ENCODE measurements at places on chromosomes 16 and 17.

DNA sequence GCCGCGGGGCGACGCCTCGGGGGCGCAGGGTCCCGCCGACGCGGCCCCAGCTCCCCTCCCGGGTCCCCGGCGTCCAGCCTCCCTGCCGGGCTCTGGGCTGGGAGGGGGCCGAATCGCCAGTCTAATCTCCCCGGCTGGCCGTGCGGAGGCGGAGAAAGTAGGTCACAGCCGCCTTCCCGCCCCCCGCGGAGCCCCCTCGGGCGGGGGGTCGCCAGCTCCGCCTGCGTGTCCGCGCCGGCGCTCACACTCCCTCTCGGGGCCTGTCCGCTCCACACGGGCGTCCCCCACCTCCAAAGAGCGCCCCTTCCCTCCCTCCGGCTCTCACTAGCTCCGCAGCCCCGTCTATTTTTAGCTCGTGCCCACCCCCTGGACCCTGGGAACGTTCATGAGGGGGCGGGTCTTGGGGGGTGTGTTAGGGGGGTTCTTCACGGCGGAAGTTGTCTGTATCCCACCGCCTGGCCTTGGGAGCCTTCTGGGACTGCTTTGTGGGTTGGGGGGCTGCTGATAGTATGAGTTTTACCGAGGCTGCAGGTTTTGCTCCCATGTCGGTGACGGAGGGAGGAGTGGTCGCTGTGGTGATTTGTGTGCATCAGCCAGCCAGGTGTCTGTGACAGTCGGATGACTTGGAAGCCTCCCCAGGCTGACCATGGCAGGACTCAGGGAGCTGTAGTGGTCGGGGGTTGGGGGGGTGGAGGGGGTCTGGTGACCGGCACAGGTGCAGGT lies 1.1 kb downstream of the ATP1B2 start:
- no peak for DNase-seq

GRCh38 chr16:79411357-79411756 lies 189.2 kb downstream of the MAF start:
- DNase-seq, result no peak

DNA sequence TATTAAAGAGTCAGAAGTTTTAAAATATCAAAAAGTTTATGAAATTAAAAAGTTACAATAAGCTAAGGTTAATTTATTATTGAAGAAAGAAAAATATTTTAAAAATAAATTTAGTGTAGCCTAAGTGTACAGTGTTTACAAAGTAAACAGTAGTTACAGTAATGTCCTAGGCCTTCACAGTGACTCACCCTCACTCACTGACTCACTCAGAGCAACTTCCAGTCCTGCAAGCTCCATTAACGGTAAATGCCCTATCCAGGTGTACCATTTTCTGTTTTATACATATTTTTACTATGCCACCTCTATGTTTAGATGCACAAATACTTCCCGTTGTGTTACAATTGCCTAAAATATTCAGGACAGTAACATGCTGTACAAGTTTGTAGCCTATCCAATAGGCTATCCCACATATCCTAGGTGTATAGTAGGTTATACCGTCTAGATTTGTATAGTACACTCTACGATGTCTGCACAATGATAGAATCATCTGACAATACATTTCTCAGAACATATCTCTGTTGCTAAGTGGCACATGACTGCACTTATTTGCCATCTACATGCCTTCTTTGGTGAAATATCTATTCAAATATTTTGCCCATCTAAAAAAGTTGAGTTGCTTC lies 67.2 kb upstream of the WSB1 start:
- DNase-seq, result no peak

GRCh38 chr17:13120864-13121263 lies 103.0 kb upstream of the ELAC2 start:
- no peak for DNase-seq

- DNase-seq, result no peak
Measured at GRCh38 chr17:4318596-4318995, 47.9 kb downstream of the UBE2G1 start.

GRCh38 chr16:64381979-64382378 lies 739.9 kb downstream of the CDH11 start:
- DNase-seq, result no peak

- no peak for DNase-seq
Measured at GRCh38 chr16:70692873-70693671, 7.2 kb upstream of the MTSS2 start.

DNA sequence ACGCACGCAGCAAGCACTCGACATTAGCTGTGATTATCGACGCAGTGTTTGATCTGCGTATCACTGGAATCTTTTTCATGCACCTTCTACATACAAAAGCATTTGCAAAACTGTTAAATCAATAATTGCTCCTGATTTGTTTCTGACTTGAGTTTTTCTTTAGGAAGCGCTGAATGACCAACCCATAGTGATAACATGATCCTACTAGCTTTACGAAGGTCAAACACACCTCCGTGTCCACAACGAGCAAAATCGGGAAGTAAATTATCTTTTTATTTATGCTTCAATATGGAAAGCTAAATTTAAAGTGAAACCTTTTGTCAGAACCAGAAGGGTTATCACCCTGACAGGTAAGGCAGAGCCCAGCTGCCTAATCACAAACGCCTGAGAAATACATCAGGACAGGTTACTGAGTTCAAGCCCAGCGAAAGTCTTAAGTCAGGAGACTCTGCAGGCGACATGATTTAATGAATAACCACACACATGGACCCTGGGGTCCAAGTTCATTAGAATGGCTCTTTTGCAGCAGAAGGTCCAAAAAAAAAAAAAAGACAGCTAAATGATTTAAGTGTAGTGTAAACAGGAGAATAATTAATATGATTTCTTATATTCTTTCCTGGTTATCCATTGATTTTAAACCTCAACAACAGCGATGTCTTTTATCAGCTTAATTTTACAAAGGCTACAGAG lies 104.2 kb downstream of the ADCY9 start:
- DNase-seq, result no peak

DNA sequence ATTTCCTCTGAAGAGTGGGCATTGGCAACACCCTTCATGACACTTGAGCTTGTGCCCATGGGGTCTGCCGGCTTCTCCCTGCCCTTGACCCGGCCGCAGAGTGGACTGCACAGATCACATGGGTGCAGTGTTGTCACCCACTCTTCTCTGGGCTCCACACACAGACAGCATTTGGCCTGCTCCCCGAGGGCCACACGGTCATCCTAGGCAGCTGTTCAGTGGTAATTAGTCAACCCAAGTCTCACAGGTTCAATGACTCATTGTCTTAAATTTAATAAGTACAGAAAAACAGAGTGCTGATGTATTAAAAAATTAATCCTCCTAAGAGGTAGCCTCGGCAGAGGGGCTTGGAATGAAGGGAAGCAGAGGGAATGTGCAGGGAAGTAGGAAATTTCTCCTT lies 204.8 kb downstream of the MSI2 start:
- no peak for DNase-seq

DNA sequence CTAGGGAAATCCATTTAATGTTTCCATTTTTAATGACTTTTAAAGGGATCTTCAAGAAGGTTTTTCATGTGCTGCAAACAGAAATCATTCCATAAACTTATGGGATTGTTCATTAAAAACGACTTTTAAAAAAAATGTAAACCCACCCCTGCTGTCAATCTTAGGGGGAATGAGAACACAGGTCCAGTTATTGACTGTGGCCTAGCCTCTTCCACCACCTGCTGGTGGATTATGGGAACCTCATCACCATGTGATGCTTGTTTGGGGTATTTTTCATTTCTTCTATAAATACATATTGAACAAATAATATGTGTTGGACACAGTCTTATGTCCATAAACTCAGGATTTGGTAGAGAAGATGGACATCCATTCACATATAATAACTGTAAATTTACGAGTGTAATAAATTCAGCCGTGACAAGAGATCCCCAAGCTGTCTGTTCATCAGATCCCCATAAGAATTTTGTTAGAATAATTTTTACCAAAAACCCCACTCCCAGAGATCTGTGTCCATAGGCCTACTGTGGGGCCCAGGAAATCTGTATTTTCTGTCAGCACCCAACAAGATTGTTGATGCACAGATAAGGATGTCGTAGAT lies 42.0 kb upstream of the TMC5 start:
- no peak for DNase-seq

DNA sequence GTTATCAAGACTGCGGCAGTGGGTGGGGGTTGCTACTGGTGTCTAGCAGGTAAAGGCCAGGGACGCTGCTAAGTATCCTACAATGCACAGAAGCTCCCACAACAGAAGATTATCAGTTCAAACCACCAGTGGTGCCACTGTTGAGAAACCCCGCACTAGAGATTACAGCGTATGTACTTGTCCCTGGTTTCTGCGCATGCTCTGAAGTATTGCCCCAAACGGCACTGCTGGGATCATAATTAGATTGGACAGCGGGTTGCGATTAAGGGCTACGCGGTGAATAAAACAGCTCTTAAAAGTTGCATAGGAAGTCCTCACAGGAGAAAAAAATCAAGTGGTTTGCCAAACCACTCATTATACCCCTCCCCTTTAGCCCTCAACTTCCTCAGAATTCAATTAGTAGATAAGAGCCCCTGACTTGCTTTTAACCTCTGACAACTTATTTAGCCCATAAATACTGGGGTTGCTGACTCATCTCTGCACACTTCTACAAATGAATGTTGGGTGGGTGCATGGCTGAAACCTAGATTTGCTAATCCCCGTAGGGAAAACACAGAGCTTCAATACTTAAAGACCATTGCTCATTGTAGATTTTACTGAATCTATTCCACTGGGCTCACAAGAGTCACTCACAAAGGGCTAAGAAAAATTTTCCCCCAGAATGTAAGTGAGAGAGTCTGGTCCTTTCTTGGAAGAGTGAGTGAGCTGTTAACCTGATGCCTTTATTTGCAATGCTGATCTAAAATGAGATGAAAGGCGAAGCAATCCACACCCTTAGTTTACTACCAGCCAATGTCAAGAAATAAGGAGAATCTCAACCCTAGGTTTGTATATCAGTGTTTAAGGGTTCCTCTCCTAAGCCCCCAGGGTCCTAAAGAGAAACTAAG lies 91.8 kb downstream of the RGS9 start:
- no peak for DNase-seq

DNA sequence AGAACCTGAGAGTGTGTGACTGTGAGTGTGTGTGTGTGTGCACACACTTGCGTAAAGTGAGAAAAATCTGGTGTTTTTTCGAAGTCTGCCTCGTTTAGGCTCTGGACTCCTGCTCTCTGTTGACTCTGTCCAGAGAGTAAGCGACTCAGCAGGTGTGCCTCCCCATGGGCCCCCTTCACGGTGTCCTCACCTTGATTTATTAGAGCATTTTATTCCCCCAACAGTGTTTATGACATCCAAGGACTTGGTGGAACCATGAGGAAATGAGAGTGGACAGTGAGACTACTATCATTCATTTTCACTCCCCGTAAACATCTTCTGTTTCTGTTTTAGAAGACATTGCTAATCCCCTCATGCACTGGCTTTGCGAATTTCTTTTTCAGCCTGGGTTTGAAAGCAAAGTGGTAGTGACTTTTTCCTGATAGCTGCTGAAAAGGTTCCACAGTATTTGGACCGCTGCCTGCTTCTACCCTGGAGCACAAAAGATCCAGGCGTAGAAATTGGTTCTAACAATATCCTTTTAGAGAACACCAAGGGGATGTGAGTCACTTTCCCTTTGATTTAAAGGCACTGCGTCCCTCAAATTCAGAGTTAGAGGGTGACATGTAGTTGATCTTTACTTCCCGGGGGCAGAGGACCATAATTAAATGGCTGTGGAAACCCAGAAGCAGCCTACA lies 218.2 kb downstream of the WWOX start:
- no peak for DNase-seq

DNA sequence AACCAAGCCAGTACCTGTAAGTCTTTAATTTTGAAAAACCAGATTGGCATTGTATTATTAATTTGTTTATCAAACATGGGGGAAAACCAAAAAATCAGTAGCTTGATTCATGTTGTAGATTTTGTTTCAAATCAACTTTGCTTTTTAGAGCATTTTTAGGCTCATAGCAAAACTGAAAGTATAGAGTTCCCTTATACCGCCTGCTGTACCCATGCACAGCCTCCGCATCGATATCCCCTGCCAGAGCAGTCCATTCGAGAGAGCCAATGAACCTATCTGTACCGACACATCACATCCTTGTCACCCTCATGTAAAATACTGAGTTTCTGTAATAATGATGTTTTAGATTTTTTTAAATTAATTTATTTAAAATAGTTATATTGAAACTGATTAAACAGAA lies 16.2 kb upstream of the MRC2 start:
- DNase-seq, result no peak

All from activated naive CD8-positive, alpha-beta T cell treated with anti-CD3 and anti-CD28 coated beads, Interleukin-2, amount 50 U/mL, for 16 hours (primary cell).